Urothelium cell line (cell line): ENCODE measurements at places on chromosomes 13 and 19.

DNA sequence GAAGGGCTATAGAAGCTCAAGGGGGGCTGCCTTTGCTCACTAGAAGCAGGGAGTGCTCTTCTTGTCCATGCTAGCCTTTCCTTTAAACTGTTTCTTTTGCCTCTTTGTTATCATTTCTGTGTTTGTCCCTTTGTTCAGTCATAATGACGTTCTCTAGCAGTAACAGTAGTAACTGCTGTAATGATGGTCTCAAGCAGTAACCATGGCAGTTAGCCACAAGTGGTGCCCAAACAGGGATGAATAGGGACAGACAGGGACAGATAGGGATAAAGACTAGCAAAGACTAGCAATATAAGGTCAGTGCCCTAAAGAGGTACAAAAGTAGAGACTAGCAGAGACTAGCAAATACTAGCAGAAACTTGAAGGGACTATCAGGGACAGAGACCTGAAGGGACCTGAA is 869.0 kb upstream of the PRR20A start:
- DNase-seq = no peak

- DNase-seq = no peak
Measured at GRCh38 chr13:78121001-78121400, 202.4 kb upstream of the EDNRB start.

GRCh38 chr19:38977445-38978325 is 2.1 kb upstream of the FBXO17 start:
- no peak for DNase-seq

DNA sequence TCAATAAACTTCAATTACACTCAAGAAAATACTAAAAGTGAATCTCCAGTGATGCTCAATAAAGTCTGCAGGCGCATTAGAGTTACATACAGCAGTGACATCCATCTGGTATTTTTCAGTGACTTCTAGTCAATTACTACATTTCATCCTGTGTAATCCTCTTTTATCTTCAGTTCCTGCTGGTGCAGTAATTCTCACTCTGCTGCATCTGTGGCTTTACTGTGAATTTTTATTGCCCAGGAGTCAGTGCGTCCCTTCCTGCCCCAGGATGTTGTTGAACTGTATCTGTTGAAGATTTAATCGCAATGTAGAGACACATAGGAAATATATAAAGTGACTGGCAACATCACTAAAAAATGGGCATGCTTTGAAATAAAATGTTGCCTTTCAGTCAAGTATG is 196.3 kb upstream of the TMTC4 start:
- DNase-seq = no peak

GRCh38 chr13:27130979-27131623 is 40.5 kb downstream of the USP12 start:
- DNase-seq = peak; percentile 14

DNA sequence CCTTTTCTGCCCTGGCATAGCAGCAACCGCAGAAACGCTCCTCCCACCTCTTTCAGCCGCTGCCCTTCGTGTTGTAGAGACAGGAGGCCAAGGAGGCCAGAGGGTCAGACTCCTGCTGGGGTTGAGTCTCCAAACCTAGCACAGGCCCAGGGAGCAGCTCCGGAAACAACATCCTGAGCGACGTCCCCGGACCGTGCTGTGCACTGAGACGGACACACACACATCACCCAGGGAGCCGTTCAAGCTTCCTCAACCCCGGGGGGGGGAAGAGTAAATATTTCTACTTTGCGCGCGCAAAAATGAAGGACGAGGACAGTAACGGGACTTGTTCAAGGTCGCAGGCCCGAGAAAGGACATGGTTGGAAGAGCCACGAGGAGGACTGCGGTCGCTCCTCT is 657 bp downstream of the ZNF550 start:
- peak; percentile 36 for DNase-seq

DNA sequence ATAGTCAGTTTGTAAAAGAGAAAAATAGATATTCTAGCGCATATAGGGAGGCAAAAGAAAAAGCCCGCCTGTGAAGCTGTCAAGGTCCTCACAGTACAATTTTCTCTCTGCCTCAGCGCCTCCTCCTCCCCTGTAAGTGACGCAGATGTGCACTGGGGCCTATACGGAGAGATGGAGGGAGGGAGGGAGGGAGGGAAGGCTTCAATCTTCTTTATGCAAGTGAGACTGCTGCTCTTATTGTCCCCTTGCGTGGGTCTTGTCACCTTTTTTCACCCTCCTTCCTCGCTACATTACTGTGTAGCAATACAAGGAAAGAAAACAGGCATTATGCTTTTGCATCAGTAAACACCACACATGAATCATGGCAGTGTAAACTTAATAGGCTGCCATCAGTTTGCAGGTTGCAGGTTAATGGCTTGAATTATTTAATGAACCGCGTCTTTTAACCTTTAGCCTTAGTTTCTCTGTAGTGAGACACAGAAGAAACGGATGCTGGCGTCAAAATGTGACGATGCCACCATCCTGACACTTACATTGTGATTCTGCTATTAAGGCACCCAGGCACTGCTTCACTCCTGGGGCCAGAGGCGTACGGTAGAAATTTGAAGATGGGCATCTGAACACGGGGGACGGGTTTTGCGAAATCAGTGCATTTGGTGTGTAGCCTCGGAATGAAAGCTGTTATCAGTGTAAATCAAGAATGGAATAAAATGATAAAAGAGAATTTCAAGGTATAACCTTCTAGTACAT is at the start of gene KLHL1:
Gene KLHL1, minus strand, starts transcription at position 97 of the 750 bp plus-strand sequence. CDS start 753 bp downstream, outside the sequence.
- DNase-seq = no peak

DNA sequence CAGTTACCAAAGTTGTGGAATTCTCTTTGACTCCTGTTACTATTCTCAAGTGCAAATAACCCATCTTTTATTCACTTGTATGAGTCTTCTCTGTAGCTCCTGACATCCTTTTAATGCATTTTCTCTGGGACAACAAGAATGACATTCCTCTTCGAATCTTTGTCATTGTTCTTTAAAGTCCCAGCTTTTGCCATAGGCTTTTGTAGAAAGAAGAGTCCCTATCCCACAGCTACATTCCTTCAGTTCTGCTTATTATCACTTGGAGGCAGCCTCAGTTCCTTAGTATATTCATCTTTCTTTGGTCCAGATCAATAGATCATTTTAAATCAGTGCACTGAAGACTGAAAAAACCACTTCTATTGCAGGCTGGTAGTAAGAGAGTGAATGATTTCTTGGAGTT is 560.2 kb downstream of the DACH1 start:
- no peak for DNase-seq

- no peak for DNase-seq
Measured at GRCh38 chr19:46544651-46545050, 49.0 kb upstream of the PNMA8B start.

- no peak for DNase-seq
Measured at GRCh38 chr13:53013113-53013512, 15.5 kb upstream of the OLFM4 start.

DNA sequence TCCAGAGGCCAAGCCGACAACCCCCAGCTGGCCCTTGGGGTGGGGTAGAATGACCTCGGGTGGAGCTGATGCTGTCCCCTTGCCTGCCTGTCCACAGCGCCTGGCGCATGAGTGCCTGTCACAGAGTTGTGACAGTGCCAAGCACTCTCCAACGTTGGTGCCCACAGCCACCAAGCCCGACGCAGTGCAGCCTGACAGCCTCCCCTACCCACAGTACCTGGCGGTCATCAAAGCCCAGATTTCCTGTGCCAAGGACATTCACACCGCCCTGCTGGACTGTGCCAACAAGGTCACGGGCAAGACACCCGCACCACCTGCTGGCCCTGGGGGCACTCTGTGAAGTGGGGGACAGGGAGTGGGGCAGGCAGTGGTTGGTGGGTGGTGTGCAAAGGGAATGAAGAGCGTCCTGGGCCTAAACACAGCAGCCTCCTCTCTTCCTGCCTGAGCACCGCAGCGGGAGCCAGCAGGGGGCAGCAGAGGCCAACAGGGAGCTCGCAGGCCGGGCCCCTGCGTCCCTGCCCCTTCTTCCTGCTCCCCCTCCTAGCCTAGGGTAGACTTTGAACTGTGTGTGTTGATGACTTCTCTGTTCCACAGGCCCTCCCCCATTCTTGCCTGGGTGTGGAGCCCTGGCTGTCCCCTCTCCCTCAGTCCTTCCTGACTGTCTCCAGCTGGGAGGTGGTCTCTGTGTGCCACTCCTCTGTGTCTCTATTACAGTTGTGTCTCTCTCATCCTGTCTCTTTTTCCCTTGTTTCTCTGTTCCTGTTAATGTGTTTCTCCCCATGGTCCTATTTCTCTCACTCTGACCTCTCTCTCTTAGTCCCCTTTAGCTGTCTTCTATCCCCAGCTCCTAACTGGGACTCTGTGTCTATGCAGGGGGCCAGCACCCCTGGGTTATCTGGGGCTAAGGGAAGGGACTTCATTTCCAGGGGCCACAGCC is 6.5 kb downstream of the MED29 start:
- DNase-seq = peak; percentile 76

DNA sequence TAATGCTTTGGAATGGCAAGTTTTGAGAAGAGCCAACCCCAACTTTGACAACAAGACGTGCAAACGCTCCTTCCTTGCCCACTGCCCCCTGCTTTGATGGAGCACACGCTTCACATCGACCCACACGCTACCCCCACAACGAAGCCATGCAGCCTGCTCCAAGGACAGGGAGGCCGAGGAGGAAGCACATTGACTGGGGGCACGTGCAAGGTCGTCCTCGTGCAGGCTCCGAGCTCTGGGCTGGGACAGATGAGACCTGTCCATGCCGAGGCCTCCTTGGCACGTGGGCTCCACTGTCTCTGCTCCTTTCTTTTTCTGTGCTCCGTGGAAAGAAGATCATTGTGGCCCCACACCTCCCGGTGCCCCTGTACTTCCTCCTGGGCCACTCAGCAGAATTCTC is 309.0 kb downstream of the TEX29 start:
- no peak for DNase-seq
